DMS153 (cell line): ENCODE measurements at places on chromosomes 6 and 20.
A peak's percentile ranks its signal among the peaks of the same experiment; 100 is the strongest.

GRCh38 chr20:32204205-32205109 is 3.1 kb downstream of the PLAGL2 start:
- DNase-seq: no peak

- peak; percentile 45 for DNase-seq
Observed at GRCh38 chr6:122610690-122611455, 668 bp downstream of the PKIB start.

DNA sequence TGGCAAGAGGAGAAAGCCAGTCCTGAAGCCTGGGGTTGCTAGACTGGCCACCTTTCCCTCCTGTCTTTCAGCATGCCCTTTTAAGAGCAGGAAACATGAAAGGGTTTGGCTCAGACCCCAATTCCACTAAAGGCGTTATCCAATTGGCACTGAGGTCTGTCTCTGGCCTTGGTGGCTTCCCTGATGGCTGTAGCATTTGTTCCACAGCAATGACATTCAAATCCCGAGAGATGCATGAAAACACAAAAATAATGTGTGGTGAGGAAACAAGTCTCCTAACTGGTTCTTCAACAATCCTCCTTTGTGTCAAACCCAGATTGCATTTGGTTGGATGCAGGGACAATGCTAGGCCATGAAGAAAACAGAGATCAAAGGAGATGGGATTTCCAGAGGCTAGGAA is 56.5 kb upstream of the ADTRP start:
- no peak for DNase-seq

DNA sequence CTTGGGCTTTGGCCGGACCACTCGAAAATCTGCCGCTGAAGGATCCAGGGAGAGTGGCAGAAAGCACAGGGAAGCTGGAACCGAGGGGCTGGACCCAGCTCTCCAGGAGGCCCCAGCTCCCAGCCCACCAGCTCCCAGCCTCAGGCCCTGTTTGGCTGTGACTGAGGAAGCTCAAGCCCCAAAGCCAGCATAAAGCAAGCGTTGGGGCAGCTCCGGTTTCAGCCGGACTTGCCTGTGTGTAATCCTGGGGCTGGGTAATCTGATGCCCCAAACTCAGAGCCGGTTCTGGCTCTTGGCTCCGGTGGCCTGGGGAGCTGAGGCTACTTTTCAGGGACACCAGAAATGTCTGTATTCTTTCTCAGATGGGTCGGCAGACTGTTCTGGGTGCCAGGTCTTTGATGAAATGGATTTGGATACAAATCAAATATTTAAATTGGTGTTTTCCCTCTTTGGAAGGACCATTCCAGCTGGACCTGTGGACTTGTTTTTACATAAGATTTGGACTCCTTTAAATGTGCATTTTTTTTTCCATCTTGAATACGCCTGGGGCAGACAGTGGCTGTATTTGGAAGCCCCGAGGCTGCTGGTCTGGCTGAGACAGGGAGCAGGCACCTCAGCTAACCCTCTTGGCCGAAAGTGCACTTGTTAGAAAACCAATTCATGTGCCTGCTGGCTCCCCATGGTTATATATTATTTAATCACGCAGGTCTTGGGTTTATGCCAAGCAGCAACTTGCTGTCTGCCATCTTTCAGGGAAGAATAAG is 29.7 kb downstream of the RPP40 start:
- peak; percentile 13 for DNase-seq

GRCh38 chr6:165891320-165891719 is 228.3 kb upstream of the PDE10A start:
- DNase-seq: no peak

DNA sequence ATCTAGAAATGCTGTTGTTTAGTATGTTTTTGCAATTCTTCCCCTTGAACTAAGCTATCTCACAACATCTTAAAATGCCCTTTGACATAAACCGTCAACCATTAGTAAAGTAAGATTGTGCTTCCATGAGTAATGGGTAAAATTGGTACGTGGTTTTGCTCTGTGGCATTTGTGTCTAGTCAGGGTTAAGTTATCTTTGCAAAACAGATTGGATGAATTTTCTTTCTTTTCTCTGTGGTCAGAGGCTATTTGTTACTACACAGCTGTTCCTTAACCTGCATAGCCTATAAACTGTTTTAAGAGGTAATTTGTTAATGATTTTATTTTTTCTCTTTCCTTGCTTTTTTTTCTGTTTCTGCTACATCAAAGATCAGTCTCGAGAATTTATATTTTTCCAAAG is 75.4 kb downstream of the RPP40 start:
- no peak for DNase-seq

GRCh38 chr6:36851626-36852025 is 12.4 kb upstream of the CPNE5 start:
- DNase-seq: no peak

- DNase-seq: no peak
Observed at GRCh38 chr6:93731306-93731705, 311.9 kb upstream of the EPHA7 start.

DNA sequence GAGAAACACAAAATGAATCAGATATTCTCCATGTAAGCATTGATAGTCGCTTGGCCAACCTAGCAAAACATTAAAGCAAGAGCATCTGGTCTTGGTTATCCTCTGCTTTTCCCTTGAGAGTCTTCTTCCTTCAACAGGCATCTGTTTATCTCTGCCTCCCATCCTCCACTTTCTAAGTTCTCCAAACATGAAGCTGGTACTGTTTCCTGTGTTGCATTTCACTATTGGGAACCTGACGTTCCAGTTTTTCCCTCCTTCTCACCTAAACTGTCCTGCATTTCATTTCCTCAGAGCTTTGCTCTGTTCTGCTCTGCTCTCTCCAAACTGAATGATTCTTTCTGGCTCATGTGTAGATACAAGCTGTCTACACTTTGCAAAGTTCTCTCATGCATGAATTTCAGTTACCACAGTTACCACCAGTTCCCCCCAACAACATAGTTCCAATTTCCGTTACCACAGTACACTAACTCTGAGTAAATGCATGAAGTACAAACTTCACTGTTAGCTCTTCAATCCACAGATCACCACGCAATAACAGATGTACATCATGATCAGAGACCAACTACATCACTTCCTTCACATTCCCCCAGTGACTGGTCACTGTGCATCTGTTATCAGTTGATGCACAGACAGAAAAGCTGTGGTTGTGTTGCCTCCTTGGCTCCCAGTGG is 86.7 kb upstream of the F13A1 start:
- no peak for DNase-seq

DNA sequence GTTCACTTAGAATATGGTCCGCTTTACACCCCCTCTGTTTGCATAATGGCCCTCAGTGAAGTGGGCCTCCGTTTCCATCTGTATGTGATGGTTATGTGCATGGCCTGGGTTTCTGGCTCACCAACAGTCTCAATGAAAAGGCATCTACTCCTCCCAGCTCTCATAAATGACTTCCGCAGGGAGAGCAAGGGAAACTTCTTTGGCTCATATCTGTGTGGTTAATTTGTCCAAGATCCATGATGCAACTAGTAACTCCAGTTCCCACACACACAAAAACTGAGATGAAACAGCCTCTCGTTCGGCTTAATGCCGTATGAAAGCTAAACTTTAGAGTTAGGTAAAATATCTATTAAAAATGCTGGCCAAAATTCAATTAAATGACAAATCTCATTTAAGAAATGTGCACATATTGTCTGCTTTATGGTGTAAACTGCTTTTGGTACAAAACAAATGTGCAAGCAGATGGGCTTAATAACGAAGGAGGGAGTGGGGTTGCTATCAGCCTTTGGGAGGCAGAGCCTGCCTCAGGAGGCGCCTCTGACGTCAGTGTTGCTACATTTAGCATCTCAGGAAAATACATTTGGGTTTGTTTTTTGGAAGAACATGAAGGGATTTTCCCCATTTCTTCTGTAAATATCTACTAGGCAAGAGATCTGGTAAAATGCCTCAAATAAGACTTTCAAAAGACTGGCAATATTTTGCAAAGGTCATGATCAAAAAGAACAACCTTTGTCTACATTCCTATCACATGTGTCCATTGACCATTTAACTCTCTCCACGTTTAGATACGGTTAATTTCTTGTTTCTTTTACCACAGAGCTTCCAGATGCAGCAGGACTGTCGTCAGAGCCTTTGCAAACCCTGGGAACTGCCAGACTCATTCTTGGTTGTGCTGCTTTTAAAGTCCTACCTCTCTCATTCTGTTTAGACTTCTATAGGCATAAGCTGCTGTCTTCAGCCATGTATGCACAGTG is 96.8 kb downstream of the ARMC2 start:
- DNase-seq: no peak

- DNase-seq: no peak
Observed at GRCh38 chr20:47455133-47456040, 46.3 kb upstream of the NCOA3 start.

GRCh38 chr6:90278129-90278528 is 18.5 kb downstream of the BACH2 start:
- DNase-seq: no peak

- no peak for DNase-seq
Observed at GRCh38 chr20:54323227-54323734, 115.4 kb downstream of the PFDN4 start.

DNA sequence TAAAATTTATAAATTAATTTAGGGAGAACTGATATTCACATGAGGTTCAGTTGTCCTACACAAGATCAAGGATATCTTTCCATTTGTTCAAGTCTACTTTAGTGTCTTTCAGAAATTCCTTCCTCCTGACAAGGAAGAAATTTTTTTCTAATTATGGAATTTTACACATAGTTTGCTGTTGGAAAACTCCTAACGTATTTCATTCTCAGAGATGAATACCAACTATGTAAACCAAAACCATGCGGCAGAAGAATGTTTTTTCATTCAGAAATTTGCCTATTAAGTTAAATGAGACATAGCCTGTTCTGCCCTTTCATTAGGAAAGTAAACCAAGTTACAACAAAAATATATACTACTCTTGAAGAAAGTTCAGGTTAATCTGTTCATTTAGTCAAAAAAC is 111.2 kb upstream of the PRDM1 start:
- DNase-seq: no peak

DNA sequence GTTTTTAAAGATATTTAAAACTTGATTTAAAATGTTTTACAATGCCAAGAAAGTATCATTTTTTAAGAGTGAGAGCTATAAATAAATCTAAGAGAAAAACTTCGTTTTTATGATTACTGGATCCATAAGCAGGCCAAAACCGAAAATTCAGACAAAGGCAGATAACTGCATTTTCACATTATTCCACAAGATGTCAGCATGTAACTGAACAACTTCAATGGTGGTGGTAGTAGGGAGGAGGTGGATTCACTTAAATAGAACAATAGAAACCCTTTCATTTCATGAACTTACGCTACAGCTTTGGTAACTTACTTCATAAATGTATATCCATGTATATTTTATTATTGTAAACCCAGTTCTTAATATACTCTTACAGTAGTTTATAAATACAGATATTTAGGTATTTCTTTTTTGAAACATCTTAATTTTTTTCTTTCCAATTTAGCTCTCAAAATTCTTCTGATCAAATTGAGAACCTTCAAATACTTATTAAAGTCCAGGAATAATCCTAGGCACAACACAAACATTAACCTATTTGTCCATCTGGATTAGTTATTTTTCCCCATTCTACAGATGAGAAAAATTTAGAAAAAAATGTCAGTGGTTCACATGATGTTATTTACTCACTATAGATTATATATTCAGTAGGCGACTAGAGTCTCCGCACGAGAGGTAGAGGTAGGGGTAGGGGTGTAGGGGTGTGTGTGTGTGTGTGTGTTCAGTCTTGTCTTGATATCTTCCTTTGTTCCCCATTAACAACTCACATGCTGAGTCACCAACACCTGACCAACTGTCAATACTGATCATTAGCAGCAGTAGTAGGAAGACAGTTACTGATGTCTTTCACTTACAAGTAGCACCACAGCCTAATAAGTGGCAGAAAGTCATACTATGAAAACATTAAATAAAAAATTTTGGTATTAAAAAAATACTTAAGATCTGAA is 111.5 kb downstream of the ARHGAP18 start:
- peak; percentile 38 for DNase-seq

- peak; percentile 92 for DNase-seq
Observed at GRCh38 chr6:20706939-20707485, 172.8 kb downstream of the CDKAL1 start.

DNA sequence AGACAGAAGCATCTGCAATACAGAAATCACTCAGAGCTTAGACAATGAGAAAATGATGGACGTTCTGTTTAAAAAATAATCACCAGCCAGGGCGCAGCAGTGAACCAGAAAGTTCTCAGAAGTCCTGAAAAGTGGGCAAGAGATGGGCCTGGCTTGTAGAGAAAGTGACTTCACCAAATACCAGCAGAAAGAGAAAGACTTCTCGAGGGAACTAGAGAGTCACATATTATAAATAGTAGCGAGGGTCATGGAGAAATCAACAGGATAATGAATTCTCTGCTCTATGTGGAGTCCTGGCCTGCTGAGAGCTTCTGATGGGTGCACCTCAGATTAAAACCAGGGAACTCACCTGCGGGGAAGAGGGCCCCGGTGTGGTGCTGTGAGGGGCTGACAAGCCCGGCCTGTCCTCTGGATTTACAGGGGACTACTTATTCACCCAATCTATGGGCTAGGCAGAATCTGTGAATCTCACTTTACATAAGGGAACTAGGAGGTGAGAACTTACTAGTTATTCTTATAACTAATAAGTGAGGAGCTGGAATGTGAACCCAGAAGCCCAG is 5.6 kb upstream of the RAMACL start:
- no peak for DNase-seq

GRCh38 chr20:18624948-18625347 is 37.1 kb downstream of the DTD1 start:
- DNase-seq: no peak

DNA sequence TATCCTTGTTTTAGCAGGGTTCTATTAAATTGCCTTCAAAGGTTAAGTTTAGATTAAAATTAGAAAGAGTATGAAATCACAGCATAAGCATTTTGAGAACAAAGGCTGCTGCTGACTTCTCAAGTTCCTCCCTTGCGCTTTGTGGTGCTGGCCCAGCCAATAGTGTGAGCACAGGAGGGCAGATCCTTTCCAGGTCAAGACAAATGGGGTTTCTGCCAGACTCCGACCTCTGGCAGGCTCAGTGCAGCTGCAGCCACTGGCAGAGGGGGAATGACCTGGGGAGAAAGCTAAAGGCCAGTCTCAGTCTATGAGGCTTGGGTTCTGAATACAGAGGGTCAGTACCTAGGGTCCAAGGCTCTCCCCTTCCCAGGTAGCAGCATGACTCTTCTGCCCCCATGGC is 27.0 kb downstream of the CLIC5 start:
- DNase-seq: no peak

GRCh38 chr6:154414021-154414813 is 57.6 kb upstream of the IPCEF1 start:
- no peak for DNase-seq

GRCh38 chr6:119442776-119443184 is 93.2 kb upstream of the MAN1A1 start:
- peak; percentile 58 for DNase-seq

- no peak for DNase-seq
Observed at GRCh38 chr6:14035071-14035847, 82.3 kb upstream of the CD83 start.

- DNase-seq: no peak
Observed at GRCh38 chr20:52420805-52421204, 229.2 kb upstream of the ZFP64 start.

DNA sequence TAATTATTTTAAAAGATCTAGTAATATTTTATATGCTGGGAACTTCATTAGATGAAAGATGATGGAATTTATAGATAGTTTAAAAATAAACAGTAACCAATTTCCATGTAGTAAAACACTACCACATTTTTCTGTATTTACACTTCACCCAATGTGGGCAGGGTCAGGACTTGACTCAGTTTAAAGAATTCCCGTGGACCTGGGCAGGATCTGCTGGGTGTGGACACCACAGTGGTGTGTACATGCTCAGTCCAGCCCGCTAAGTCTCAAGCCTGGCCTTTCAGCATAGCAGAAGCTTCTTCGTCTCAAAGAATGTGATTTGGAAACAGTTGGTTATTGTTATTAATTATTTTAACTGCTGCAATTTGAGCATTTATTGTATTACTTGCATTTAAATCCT is 364.2 kb downstream of the SYNE1 start:
- no peak for DNase-seq
